ENCODE measurements at places on chromosomes 1 and 21. TPM values are rescaled to one million over a fixed set of nuclear protein-coding genes. Genes with fewer than 3 reads are reported as not detected.
A peak's percentile ranks its signal among the peaks of the same experiment; 100 is the strongest.

- H3K4me1 ChIP-seq: peaks cover 64% of the 10 kb centered on the region
- peaks cover 3% of the 10 kb centered on the region for H3K36me3 ChIP-seq
- no peaks in the 10 kb centered on the region for H3K27me3 ChIP-seq
Measured at GRCh38 chr21:17782051-17782450, 37.1 kb downstream of the C21orf91 start.

DNA sequence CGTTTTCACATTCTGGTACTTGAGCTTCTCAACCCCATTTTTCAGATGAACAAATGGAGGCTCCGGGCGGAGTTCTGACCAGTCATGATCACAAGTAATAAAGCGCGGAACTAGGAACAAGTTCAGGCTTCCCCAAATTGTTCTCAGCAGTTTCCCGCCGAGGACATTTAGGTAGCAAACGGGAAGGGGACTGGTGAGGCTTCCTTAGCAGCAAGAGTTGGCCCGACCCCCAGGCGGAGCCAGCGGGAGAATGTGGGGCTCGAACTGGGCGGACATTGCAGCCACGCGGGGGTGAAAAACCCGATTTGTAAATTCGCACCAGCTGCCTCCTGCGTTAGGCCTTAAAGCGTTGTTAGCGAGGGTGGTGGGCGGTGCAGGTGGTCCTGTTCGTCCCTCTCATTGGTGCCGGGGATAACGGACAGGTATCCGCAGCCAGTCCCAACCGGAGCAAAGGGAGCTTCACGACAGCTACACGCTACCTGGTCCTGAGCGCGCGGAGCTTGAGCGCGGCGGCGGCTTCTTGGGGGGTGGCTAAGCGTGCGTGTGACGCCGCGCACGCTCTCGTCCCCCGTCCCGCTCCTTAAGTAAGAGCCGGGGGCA lies 15.3 kb downstream of the SEMA6C start:
- H3K4me1 ChIP-seq: peaks cover 8% of the 10 kb centered on the region
- H3K27ac ChIP-seq: 0 out of 2 replicates have a peak overlapping the region, but pooled peaks have one; percentile 15
- peak; percentile 39 for DNase-seq
- H3K36me3 ChIP-seq: no peaks in the 10 kb centered on the region
- H3K4me3 ChIP-seq: peak overlapping the region; percentile 31
- no peaks in the 10 kb centered on the region for H3K27me3 ChIP-seq

- no peak overlapping the region for H3K27ac ChIP-seq
- H3K4me3 ChIP-seq: no peak overlapping the region
- peaks cover 10% of the 10 kb centered on the region for H3K4me1 ChIP-seq
- H3K27me3 ChIP-seq: no peaks in the 10 kb centered on the region
- DNase-seq: no peak
Measured at GRCh38 chr1:2376261-2376741, 15.1 kb downstream of the MORN1 start.

CD1D gene
- 0.72 TPM for total RNA-seq

CLDN8 gene
- not detected for total RNA-seq

GRCh38 chr21:18002393-18002792 lies 183.2 kb upstream of the C21orf91 start:
- H3K36me3 ChIP-seq: no peaks in the 10 kb centered on the region
- H3K4me3 ChIP-seq: no peak overlapping the region
- DNase-seq: no peak

IGSF9 gene
- total RNA-seq: not detected

- H3K36me3 ChIP-seq: no peaks in the 10 kb centered on the region
- peaks cover 16% of the 10 kb centered on the region for H3K27me3 ChIP-seq
- no peak overlapping the region for H3K4me3 ChIP-seq
- H3K27ac ChIP-seq: no peak overlapping the region
Measured at GRCh38 chr1:63325279-63325985, 3.1 kb downstream of the FOXD3 start.

GRCh38 chr1:19644395-19644680 lies 227 bp downstream of the NBL1 start:
- H3K27ac ChIP-seq: no peak overlapping the region
- peaks cover 3% of the 10 kb centered on the region for H3K4me1 ChIP-seq
- no peak for DNase-seq
- H3K4me3 ChIP-seq: 0 out of 2 replicates have a peak overlapping the region, but pooled peaks have one; percentile 68
- no peaks in the 10 kb centered on the region for H3K36me3 ChIP-seq

MAP10 gene
- 4.4 TPM for total RNA-seq

RNU1-4 gene
- 2,403 TPM for total RNA-seq

GRCh38 chr21:31476263-31477022 lies 132.4 kb upstream of the TIAM1 start:
- H3K27me3 ChIP-seq: no peaks in the 10 kb centered on the region
- no peak overlapping the region for H3K4me3 ChIP-seq
- no peak for DNase-seq
- H3K36me3 ChIP-seq: no peaks in the 10 kb centered on the region

SLC45A1 gene
- 0.29 TPM for total RNA-seq

TSPAN2 gene
- not detected for total RNA-seq

- no peak overlapping the region for H3K4me3 ChIP-seq
- no peaks in the 10 kb centered on the region for H3K4me1 ChIP-seq
- DNase-seq: no peak
- H3K36me3 ChIP-seq: no peaks in the 10 kb centered on the region
- no peak overlapping the region for H3K27ac ChIP-seq
Measured at GRCh38 chr1:184761969-184762485, 7.4 kb upstream of the EDEM3 start.

HLX gene
- 2.3 TPM for total RNA-seq

DNA sequence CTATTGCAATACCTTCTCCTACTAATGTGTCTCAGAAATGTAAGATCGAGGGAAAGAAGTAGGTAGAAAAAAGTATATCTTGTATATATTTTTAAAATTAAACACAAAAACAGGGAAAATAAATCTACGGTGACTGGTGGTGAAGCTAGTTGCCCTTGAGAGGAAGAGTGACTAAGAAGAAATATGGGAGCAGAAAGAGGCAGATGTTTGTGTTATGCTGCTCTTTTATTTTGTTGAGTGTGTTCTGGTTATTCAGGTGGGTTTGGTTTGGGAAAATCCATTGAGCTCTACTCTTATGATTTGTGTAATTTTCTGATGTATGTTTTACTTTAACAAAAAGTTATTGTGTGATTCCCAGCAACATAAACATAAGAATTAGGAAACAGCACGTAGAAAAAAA lies 444.9 kb upstream of the B3GALT2 start:
- H3K27me3 ChIP-seq: no peaks in the 10 kb centered on the region
- H3K4me3 ChIP-seq: no peak overlapping the region
- no peak for DNase-seq
- H3K4me1 ChIP-seq: no peaks in the 10 kb centered on the region
- H3K27ac ChIP-seq: no peak overlapping the region

DNA sequence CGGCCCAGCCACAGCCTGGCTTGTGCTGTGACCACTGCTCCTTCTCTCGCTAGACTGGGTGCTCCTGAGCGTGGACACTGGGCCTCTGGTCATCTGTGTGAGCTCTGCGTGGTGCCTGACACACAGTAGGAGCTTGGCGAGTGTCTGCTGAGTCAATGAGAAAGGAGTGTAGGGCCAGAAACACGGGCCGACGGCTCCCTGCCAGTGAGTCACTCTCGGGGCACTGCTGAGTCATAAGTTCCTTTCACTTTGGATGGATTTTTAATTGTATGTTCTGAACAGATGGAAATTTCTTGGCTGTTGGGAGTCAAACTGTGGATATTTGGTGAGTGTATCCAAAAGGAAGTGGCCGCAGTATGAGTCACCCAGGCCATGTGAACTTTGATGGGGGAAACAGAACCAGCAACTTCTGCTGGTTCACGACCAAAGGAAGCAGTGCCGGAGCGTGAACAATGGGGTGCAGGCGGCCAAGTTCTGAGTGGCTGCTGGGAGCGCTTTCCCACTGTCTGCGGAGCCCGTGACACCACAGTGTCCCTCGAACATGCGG lies 41.0 kb upstream of the COL18A1 start:
- no peaks in the 10 kb centered on the region for H3K36me3 ChIP-seq
- DNase-seq: peak; percentile 8
- H3K4me1 ChIP-seq: no peaks in the 10 kb centered on the region
- no peaks in the 10 kb centered on the region for H3K27me3 ChIP-seq

PTCH2 gene
- total RNA-seq: 0.96 TPM

- H3K4me1 ChIP-seq: peaks cover 14% of the 10 kb centered on the region
- peak overlapping the region; percentile 88 for H3K27ac ChIP-seq
- H3K4me3 ChIP-seq: peak overlapping the region; percentile 96
- no peaks in the 10 kb centered on the region for H3K27me3 ChIP-seq
- H3K36me3 ChIP-seq: peaks cover 13% of the 10 kb centered on the region
- no peak for DNase-seq
Measured at GRCh38 chr1:37858931-37859506, 373 bp downstream of the MTF1 start.

HSD3B1 gene
- total RNA-seq: not detected

NBPF14 gene
- total RNA-seq: 1.6 TPM

DNA sequence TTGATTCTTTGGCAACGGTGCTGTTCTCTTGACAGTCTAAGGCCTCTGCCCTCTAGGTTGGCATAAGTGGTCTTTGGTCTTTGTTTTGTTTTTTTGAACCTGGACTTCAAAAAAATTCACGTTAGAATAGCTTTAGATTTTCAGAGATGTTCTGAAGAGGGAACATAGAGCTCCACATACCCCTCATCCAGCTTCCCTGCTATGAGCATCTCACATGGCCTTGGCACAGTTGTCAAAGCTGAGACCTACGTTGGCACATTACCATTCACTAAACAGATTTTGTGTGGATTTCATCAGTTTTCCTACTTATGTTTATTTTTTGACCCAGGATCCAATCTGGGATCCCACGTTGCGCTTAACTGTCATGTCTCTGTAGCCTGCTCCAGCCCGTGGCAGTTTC lies 60.8 kb downstream of the ARHGEF10L start:
- H3K4me3 ChIP-seq: no peak overlapping the region
- H3K4me1 ChIP-seq: no peaks in the 10 kb centered on the region
- no peaks in the 10 kb centered on the region for H3K36me3 ChIP-seq
- no peaks in the 10 kb centered on the region for H3K27me3 ChIP-seq
- H3K27ac ChIP-seq: no peak overlapping the region

SMPDL3B gene
- 1.9 TPM for total RNA-seq

GRCh38 chr1:162385280-162385623 lies 3.7 kb downstream of the C1orf226 start:
- no peaks in the 10 kb centered on the region for H3K27me3 ChIP-seq
- 0 out of 2 replicates have a peak, but pooled peaks cover 4% of the 10 kb centered on the region for H3K4me1 ChIP-seq
- H3K4me3 ChIP-seq: no peak overlapping the region
- H3K36me3 ChIP-seq: no peaks in the 10 kb centered on the region

DNA sequence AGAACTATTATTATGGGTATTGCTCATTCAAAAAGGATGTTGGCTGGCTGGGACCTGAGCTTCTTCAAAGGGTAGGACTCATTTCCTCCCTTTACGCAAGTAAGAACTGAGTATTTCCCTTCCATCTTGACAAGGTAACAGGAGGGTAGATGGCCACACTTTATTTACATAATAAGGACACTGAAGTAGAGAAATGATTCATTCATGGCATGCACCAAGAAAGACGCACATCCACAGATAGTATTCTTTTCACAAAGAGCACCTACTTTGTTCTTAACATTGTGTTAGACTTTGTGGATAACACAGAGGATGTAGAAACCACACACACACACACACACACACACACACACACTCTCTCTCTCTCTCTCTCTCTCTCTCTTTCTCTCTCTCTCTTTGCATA lies 82.9 kb downstream of the FAM78B start:
- peak; percentile 60 for DNase-seq
- H3K27me3 ChIP-seq: no peaks in the 10 kb centered on the region
- H3K36me3 ChIP-seq: no peaks in the 10 kb centered on the region
- H3K4me3 ChIP-seq: no peak overlapping the region

DNA sequence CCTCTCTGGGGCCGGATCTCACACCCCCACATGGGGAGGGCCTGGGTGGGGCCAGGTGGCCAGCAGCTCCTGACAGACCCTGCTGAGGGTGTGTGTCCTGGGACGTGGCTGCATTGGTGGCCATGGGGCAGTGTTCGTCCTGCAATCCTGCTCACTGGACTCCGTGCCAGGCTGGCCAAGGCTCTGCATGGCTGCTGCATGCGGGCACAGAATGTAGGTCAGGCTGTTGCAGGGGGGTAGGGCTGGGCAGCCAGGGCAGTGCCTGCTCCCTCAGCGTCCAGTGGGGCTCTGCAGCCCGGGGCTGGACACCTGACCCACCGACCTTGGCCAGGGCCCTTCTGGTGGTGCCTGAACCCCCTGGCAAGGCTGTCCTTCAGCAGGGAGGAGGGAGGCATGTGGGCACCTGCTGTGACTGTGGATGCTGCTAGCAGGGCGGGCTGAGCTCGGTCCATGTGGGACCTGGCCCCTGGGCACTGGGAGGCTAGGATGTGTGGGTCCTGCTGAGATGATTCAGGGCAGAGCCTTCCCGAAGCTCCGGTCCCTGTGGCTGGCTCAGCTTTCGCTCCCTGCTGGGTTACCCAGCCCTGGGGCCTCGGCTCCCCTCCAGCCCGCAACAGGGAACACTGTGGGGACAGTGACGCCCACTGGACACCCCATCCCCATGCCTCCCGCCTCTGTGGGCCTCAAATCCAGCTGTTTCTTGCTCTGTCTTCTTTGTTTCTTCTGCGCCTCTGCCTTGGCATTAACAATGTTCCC lies 14.9 kb upstream of the PLCH2 start:
- no peak for DNase-seq
- H3K27me3 ChIP-seq: no peaks in the 10 kb centered on the region
- no peak overlapping the region for H3K4me3 ChIP-seq
- H3K4me1 ChIP-seq: no peaks in the 10 kb centered on the region

DNA sequence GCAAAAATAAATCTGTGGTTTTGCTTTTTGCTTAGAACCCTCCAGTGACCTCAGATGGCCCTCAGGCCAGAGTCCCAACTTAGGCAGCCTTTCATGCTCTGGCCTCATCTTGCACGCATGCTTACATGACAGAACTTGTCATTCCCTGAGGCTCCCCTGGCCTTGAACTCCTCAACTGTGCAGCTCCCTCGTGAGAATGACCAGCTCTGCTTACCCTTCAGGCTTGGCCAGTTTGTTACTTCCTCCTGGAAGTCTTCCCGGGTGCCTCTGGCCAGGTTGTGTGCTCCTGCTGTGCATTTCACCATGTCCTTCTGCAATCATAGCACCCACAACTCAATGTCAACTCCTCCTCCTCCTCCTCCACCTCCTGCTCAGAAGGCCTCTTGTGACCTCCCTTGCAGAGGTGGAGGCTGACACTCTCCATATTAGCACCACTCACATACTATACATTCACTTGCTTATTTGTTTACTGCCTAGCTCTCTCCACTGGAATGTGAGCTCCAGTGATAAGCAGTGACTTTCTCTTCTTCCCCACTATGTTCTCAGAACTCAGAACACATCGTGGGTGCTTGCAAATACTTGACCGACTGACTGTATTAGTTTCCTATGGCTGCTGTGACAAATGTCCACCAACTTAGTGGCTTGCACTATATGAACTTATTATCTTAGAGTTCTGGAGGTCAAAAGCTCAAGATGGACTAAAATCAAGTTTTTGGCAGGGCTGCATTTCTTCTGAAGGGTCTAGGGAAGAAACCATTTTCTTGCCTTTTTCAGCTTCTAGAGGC lies 41.9 kb downstream of the RCSD1 start:
- DNase-seq: no peak
- no peaks in the 10 kb centered on the region for H3K36me3 ChIP-seq
- no peak overlapping the region for H3K4me3 ChIP-seq
- H3K27ac ChIP-seq: peak overlapping the region; percentile 29
- no peaks in the 10 kb centered on the region for H3K27me3 ChIP-seq

- no peak for DNase-seq
- H3K4me3 ChIP-seq: no peak within 1 kb of the TSS
- H3K4me1 ChIP-seq: no peaks in the 10 kb centered on the region
- peaks cover 20% of the 10 kb centered on the region for H3K27me3 ChIP-seq
- no peak within 1 kb of the TSS for H3K27ac ChIP-seq
- H3K36me3 ChIP-seq: no peaks in the 10 kb centered on the region
Measured at GRCh38 chr1:205455581-205456382, at the start of gene BLACAT1. Gene BLACAT1, minus strand, starts transcription at chr1:205456045.

- H3K27me3 ChIP-seq: no peaks in the 10 kb centered on the region
- H3K4me1 ChIP-seq: no peaks in the 10 kb centered on the region
Measured at GRCh38 chr1:186299570-186299969, 75.5 kb downstream of the TPR start.

GRCh38 chr1:206847946-206848345 lies 17.5 kb upstream of the IL20 start:
- H3K27ac ChIP-seq: no peak overlapping the region

All from GM12878 (cell line).